Stimulated activated memory B cell treated with anti-CD40 and anti-IgM and Interleukin-4, amounts not matched to agents 10 μg/mL and 1 μg/mL and 100 μg/mL, for 72 hours (primary cell): ENCODE measurements at places on chromosomes 3 and 15.
A peak's percentile ranks its signal among the peaks of the same experiment; 100 is the strongest.

GRCh38 chr3:38112378-38112761, 24.6 kb downstream of the ACAA1 start:
- no peak for ATAC-seq

- no peak for ATAC-seq
These were observed 7.8 kb downstream of the DISP2 start for GRCh38 chr15:40365624-40366456.

- ATAC-seq, result no peak
These were observed 38.1 kb upstream of the LMOD3 start for GRCh38 chr3:69160525-69160924.

GRCh38 chr3:196274585-196274984, 12.9 kb downstream of the PCYT1A start:
- peak; percentile 94 for ATAC-seq

DNA sequence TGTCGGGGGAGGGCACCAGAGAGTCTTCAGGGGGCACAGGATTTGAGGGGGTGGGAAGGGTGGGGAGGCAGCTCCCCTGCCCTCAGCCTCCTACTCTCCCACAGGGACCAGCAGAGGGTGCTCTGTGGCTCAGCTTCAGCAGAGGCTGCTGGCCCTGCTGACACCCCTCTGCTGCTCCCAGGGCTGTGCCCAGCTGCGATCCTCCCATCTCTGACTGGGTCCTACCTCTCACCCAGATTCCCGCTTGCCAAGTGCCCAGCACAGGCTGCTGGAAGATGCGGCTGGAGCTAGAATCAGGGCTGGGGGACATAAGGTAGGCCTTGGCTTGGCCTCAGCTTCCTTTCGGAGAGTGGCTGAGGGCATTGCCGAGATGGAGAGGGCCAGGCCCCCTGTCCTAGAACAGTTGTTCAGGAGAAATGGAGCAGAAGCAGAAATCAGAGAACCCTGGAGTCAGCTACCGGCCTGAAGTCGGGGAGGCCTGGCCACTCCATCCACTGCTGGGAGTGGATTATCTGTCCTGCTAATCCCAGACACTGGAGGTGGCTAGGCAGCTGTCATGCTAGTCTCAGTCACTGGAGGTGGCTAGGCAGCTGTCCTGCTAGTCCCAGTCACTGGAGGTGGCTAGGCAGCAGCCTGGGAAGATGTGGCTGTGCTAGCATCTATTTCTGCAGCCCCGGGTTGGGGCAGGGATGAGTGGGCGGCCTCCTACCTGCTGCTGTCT, 3.9 kb downstream of the GRM2 start:
- no peak for ATAC-seq

DNA sequence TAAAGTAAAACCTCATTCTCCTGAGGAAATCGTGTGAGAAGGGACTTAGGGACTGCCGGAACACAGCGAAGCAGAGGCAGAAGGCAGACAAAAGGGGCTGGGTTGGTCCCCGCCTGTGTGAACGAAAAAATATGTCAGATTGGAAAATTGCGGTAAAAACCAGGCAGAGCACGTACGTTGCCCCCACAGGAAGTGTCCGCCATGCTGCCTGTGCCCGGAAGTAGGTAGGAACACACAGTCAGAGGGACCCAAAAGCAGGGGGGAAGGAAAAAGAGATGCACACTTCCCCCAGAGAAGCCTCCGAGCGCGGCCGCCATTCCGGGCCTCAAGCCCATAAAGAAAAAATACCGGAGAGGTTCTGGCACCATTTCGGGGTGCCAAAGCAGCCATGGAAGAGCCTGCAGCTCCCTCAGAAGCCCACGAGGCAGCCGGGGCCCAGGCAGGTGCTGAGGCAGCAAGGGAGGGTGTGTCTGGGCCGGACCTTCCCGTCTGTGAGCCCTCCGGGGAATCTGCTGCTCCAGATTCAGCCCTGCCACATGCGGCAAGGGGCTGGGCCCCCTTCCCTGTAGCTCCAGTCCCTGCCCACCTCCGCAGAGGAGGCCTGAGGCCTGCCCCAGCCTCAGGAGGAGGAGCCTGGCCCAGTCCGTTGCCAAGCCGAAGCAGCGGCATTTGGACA, at the start of gene MKRN3:
TSS of gene MKRN3 (plus strand) at position 280 of the 676 bp plus-strand sequence. CDS start at position 389, 109 bp downstream.
- peak; percentile 20 for ATAC-seq

- no peak for ATAC-seq
These were observed 102.6 kb downstream of the EFL1 start for GRCh38 chr15:82159922-82160321.

DNA sequence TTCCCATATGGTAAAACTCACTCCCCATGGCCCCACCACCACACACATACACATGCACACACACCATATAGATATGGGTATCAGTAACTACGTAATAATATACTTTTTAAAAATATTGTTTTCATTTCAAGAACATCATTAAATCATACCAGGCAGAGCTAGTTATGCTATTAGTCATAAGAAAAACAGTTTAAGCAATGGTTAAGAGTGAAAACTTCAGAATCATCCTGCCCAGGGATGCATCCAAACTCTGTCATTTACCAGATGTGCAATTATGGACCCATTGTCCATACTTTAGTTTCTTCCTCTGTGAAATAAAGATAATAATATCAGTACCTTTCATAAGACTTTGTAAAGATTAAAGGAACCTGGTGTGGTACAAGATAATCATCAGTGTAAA, 608.3 kb downstream of the RBMS3 start:
- ATAC-seq, result no peak

- ATAC-seq, result no peak
These were observed 448.5 kb downstream of the NAALADL2 start for GRCh38 chr3:175307642-175308041.

DNA sequence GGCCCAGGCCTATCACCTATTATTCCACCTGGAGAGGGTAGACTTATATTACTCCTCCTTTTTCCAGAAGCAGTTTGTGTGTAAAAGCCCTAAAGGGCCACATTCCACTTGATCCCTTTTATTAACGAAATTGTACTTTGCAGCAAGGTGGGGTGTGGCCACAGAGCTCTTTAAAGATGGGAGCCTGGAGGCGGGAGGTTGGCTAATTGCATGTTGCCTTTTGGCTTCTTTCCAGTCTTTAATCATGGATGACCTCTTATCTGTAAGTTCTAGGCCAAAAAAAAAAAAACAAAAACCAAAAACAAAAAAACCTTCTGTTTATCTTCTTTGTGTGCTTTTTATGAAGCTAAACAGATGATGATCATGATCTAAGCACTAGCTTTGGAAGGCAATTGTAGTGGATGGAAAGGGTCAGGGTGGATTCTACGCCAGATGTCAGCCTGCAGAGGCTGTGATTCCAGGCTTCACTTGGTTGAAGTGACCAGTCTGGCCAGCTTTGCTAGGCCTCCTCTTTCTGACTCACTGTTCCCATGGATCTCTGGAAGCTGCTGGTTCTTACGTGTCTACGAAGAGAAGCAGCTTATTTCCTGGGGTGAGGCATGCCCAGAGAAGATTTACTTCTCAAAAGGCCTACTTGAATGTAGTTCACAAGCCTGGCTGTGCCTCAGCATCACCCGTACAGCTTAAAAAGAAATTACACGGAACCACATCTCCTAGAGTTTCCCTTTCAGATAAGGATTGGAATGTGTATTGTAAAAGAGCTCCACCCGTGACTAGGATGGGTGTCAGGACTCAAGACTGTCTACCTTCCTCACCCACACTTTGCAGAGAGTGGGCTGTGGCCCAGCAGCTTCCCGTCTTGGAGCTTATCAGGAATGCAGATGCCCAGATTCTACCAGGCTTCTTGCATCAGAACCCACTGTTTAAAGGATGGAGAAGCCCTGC, 330.9 kb upstream of the C2CD4B start:
- no peak for ATAC-seq

GRCh38 chr15:73972984-73973682, 19.0 kb downstream of the STOML1 start:
- peak; percentile 75 for ATAC-seq
